ENCODE measurements at places on chromosomes 7 and 10.

DNA sequence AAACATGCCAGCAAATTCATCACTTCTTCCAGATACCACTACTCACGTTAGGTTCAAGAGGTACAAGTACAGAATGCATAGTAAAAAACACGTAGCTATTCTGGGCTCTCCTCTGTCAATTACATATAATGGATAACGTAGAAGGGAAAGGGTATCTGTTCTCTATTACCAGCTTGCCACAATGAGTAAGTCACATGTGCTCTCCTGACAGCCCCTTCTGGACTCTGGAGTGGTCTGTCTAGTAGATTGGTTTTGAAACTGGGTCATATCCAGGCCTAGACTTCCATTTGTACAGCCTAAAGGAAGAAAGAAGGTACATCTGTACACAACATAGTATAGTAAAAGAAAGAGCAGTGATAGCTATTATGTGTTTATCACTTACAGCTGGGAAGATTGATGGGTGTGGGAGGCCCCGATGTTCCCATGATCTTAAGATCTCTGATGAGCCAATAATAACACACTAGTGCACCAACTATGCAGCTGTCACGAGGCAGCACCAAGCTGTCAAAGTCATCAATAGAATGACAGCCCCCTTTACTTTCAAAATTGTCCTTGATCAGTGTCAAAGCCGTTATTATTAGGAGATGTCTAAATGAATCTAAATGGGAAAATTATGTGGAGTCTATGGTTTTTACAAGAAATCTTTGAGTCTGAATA lies 161.9 kb upstream of the AGK start:
- no peak for DNase-seq

GRCh38 chr7:141847996-141848395 lies 6.7 kb upstream of the PRSS37 start:
- no peak for DNase-seq

- no peak for DNase-seq
Observed at GRCh38 chr10:28940158-28940888, 263.0 kb downstream of the BAMBI start.

DNA sequence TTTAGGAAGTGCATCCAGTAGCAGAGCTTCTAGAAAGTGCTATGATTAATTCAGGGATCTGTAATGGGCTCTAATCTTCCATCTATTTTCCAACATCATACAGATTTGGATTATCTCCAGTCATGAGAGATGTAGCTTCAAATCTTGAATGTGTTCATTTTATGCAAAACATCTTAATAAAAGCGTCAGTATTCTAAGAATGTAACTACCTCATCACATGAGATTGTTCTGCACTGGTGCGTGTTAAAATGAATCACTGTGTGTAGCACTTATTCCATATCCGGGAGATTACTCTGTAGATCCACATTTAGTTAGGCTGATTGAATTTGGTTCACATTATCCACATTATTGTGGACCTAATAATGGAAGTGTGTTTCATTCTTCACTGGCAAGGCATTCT lies 344.9 kb upstream of the CHRM2 start:
- DNase-seq, result no peak

DNA sequence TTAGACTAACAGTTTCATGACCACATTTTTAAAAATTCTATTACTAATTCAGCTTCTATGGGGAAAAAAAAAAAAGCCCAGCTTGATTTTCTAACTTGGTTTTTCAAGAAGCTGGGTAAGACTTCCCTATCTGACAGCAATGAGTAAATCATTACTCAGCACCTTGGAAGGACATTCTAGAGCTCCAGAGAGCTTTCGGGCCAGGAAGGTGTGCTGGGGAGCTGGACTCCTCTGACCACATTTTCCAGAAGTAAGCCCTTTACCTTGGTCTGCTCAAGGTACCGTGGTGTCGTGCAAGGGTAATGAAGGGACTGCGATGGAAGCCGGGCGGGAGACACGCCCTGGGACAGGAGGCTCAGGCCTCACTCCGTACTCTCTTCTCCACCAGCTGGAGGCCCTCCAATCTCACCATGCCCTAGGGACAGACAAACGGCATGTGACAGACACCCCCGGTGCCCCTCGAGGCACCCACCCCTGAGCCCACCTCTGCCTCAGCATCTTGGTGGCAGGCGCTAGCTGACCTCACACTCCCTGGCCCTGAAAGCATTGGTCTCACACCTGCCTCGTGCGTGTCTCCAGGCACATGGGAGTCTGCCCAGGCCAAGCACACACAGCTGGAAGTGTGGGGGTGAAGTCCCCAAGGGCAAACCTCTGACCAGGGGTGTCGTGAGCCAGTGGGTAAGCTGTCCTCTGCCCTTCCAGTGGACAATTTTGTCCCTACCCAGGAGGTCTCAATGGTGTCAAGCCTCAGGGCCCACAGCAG lies 152.1 kb downstream of the OAT start:
- no peak for DNase-seq

All from amygdala (tissue), 56 donors.